ENCODE measurements at places on chromosomes 3 and 15.

DNA sequence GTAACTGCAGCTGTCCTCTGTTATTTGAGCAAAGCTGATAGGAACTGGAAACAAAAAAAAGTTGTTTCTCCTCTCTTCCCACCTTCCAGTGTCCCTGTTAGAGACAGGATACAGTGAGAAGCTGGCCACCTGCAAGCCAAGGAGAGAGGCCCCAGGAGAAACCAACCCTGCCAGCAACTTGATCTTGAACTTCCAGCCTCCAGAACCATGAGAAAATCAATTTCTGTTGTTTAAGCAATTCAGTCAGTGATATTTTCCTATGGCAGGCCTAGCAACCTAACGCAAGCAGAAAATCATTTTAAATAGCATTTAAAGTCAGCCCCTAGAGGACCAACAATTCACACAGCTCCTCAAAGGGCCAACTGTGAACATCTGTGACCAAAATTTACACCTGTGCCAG lies 291.3 kb downstream of the OXSM start:
- DNase-seq: no peak

DNA sequence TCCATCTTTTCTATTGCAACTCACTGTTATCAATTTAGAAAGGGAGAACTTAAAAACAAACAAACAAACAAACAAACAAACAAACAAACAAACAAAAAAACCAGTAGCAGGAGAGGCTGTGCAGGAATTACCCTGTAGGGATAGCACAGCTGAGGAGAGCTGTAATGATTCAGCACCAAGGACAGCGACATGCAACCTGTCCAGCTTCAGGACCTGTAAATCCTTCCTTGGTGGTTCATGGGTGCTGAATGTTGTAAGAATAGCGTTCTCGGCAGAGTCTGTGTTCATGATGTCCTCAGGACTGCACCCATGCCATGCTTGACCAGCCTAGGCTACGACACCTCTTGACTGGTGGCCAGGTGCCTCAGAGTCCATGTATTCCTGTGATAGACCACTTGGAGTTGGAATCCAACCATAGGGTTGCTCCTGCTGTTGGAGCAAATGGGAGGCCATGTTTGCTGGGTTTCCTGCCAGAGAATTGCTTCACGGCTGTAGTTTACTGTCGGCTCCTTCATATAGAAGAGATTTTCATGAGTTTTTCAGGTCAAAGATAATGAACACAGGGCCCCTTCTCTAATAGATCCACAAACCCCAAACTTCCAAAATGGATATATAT lies 65.9 kb downstream of the CACNA2D3 start:
- DNase-seq: no peak

DNA sequence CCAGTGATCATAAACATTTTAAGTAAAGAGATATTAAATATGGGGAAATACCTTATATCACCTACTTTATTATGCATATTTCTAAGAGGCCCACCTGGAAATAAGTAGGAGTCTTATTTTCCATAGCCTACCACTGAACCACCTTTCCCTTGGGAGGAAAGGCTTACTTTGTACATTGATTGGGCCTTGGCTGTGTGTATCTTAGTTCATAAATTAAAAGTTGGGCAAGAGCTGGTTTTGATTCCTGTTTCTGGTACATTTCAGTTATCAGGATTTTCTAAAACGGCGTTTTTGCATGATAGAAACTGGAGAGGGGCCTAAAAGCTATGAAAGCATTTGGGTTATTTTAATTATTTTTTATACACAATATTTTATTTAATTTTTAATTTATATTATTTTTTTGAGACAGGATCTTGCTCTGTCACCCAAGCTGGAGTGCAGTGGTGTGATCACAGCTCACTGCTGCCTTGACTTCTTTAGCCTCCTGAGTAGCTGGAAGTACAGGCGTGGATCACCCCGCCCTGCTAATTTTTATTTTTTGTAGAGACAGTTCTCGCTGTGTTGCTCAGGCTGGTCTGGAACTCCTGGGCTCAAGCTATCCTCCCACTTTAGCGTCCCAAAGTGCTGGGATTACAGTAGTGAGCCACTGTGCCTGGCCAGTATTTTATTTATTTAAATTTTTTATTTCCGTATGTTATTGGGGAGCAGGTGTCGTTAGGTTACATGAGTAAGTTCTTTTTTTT lies 2.6 kb downstream of the GMPS start:
- DNase-seq: no peak

GRCh38 chr15:35005933-35006332 lies 17.8 kb upstream of the ZNF770 start:
- no peak for DNase-seq

DNA sequence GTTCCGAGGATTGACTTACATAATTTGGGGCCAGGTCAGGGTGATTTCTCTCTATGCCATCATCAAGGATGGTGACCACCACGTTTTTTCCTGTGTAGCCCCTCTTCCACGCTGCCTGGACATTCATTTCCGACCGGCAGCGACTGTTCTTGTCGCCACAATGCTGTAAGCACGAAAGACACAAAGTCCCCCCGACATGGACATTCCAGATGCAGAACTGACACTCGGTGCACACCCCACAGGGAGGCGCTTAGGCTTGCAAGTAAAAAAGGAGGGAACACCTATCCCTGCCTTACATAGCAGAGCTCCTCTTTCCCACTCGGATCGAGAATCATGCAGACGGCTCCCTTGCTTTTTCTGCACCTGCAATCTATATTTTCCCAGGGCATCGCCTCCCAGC lies 58.2 kb downstream of the PCSK6 start:
- no peak for DNase-seq

- DNase-seq: no peak
Observed at GRCh38 chr3:174170248-174170647, 688.9 kb upstream of the NAALADL2 start.

Measured in effector CD4-positive, alpha-beta T cell (primary cell).